ENCODE measurements at places on chromosomes 12 and 14.
A peak's percentile ranks its signal among the peaks of the same experiment; 100 is the strongest.

DNA sequence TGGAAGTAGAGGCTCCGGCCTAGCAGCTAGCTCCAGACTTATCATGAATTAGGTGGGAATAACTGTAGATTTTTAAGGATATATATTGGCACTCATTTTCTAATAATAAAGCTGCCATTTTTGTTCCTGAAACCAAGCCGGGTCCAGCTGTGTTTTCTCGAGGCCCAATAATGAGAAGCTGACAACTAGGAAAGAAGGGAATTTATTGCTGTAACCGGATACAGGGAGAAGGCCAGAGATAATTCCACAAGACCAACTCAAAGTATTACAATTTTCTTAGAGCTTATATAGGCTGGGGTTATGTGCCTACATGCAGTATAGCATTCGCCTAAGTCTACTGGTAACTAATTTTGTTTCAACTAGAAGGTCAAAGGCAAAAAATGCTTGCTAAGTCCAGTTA lies 122.3 kb upstream of the FBXO33 start:
- DNase-seq, result no peak

DNA sequence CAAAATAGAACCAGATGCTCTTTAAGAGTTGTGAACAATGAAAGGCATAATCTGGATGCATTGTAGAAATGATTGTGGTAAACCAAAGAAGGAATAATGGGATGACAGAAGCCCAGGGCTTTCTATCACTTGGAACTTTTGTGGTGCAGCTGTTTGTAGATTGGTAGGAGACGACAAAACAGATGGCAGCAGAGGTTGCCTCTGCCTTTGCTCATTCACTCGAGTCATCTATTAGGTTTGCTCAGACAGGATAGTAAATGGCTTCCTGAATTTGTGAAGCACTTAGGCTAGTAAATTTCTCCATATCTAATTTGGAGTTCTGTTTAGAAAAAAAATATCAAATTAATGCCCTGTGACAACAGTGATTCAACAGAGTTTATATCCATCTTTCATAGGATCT lies 78.4 kb downstream of the FGD4 start:
- DNase-seq, result no peak

DNA sequence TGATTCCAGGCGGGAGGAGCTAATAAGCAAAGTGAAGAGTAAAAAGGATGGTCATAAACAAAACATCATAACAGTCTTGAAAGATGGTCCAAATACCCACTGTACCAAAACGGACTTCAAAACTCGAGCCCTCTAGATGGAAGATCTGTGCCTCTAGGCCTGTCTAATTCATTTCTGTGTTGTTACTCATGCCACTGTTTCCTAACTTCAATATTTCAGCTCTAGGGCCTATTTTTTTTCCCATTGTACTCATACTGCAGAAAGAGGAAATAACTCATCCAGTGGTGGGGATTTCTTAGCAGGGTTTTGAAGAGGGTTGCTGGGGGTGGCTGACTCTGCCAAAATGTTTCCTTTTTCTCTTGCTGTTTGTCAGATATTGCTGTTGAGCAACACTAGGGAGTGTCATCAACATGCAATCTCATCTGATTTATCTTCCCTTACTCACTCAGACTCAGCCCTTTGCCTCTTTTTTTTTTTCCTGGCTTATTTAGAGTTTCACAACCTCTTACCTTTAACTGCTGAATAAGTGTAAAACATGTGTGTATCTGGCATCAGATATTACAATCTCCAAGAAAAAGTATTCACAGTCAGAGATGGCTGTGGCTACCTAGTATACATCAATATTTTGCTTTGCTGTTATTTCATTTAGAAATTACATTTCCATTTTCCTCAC lies 189.6 kb downstream of the DUSP6 start:
- DNase-seq, result no peak

DNA sequence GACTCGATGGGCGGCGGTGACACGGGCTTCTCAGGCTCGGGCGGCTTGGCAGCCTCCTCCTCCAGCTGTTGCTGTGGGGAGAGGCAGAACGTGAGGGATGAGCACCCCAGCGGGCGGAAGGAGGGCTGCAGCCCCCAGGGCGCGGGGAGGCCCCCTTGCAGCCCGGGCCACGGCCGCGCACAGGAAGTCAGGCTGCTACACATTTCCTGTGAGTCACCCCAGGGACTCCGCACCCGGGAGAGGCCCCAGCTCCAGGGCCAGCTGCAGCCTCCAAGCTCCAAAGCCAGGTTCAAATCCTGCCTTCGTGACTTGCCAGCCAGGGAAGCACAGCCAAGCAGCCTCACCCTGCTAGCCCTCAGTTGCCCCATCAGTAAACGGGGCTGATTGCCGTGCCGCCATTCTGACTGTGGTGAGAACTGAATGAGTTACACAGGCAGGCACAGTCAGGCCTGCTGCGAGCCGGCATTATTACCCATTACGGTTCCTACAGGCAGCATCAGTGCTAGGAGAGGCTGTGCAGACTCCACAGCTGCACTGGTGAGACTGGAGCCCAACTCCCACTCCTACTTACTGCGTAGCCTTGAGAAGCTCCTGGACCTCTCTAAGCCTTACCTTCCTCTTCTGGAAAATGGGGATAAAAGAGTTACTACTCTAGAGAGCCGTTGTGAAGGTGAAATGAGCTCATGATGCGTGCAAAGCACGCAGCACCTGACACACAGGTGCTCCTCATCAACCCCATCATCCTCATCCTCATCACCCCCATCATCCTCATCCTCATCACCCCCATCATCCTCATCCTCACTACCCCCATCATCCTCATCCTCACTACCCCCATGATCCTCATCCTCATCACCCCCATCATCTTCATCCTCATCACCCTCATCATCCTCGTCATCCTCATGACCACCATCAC lies 100.9 kb downstream of the NCOR2 start:
- DNase-seq, result peak; percentile 88

DNA sequence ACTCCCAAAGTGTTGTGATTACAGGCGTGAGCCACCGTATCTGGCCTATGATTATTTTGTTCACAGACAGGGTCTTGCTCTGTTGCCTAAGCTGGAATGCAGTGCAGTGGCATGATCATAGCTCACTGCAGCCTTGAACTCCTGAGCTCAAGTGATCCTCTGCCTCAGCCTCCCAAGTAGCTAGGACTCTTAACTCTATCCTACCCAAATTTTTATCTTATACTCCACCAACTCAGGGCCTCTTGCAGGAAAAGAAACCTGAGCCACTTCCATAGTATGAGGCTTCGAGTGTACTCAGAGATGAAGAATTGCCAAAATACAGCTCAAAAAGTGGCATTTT lies 828 bp downstream of the MMAB start:
- no peak for DNase-seq

DNA sequence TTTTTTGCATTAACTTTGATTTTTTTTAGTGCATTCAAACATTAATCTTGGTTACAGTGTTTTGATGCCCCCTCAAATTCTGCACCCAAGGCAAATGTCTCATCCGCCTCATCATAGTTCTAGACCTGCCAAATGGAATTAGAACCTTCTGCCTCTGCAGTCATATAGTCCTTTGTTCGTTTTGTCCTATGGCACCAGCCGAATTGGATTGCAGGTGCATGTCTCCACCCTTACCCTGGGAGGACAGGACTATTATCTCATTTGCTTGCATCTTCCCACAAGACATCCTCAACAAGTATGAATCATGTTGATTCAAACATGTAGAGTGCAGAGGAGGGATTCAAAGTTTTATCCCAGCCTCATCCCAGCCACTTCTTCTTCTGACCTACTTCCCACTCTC lies 579.1 kb downstream of the VRK1 start:
- DNase-seq, result no peak

DNA sequence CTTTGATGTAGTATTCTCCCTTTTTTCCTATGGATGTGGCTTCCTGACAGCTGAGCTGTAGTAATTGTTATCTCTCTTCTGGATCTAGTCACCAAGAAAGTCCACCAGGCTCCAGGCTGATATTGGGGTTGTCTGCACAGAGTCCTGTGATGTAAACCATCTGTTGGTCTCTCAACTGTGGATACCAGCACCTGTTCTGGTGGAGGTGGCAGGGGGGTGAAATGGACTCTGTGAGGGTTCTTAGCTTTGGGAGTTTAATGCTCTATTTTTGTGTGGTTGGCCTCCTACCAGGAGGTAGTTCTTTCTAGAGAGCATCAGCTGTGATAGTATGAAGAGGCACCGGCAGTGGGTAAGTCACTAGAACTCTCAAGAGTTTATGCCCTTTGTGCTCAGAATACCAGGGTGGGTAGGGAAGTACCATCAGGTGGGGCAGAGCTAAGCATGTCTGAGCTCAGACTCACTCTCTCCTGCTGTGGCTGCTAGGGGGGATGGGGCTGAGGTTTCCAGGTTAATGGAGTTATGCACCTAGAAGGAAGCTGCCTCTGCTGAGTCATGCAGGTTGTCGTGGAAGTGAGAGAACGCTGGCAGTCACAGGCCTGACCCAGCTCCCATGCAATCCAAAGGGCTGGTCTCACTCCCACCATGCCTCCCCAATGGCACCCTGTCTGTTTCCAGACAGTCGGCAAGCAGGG lies 3.0 kb upstream of the TAS2R14 start:
- DNase-seq, result peak; percentile 11

- no peak for DNase-seq
Observed at GRCh38 chr14:75822522-75823141, 159.2 kb downstream of the TGFB3 start.

- DNase-seq, result no peak
Observed at GRCh38 chr14:79961197-79961596, 250.1 kb downstream of the DIO2 start.

- no peak for DNase-seq
Observed at GRCh38 chr14:36580856-36581831, 1.3 kb downstream of the NKX2-8 start.

- no peak for DNase-seq
Observed at GRCh38 chr12:64019101-64019500, 174.6 kb downstream of the SRGAP1 start.

DNA sequence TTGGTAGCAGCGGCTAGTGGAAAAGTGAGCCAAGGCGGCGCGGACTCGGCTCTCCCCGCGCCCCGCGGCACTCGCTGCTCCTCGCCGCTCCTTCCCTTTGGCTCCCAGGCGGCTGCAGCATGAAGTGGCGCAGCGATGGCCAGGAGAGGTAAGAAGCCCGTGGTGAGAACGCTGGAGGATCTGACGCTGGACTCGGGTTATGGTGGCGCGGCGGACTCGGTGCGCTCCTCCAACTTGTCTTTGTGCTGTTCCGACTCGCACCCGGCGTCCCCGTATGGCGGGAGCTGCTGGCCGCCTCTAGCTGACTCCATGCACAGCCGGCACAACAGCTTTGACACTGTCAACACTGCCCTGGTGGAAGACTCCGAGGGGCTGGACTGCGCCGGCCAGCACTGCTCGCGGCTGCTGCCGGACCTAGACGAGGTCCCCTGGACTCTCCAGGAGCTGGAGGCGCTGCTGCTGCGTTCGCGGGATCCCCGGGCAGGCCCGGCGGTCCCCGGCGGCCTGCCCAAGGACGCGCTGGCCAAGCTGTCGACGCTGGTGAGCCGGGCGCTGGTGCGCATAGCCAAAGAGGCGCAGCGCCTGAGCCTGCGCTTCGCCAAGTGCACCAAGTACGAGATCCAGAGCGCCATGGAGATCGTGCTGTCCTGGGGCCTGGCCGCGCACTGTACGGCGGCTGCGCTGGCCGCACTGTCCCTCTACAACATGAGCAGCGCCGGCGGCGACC lies 225.6 kb upstream of the CRY1 start:
- peak; percentile 52 for DNase-seq

DNA sequence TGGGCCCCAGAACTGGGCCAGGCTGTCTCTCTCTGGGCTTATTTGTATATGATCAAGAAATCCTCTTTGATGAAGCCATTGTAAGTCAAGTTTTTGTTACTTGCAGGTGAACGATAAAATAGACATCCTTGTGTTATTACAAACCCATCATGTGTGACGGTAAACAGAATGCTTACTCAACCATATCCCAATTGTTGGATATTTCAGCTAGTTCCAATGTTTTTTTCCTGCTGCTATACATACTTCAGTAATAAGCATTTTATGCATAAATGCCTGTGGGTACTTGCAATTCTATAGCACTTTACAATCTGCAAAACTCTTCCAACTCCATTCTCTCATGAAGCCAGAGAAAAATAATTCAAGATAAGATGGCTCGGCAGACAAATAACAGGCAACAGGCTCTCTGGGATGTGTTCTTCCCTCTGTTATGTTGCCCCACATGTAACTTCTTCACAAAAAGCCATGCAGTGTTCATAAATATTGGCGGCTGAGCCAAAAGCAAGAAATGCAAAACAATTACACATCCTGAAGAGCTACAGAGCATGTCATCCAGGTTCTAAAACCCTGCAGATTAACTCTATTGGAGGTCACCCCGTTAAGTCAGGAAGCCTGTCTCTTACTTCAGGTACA lies 69.5 kb downstream of the CLMN start:
- DNase-seq, result no peak

- no peak for DNase-seq
Observed at GRCh38 chr12:24244801-24245200, 295.3 kb upstream of the SOX5 start.
